ENCODE measurements at places on chromosomes 2 and 18.

DNA sequence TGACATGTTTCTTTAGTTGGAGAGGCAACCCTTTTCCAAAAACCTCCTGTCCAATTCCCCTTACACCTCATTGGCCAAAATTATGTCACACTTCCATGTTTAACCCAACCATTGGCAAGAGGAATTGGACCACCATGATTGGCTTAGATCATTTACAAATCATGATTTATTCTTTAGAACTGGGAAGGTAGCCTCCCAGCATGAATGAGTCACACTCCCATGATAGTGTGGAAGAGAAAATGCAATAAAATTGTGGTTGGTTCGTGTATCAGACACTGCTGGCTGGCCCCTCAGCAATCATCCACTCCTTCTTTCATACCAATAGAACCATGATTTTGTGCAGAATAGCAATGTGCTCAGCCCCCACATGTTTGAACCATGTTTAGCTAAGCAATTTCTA lies 156.6 kb upstream of the ACVR2A start:
- no peak for DNase-seq

GRCh38 chr2:237012577-237013267 lies 73.0 kb upstream of the COPS8 start:
- no peak for DNase-seq

DNA sequence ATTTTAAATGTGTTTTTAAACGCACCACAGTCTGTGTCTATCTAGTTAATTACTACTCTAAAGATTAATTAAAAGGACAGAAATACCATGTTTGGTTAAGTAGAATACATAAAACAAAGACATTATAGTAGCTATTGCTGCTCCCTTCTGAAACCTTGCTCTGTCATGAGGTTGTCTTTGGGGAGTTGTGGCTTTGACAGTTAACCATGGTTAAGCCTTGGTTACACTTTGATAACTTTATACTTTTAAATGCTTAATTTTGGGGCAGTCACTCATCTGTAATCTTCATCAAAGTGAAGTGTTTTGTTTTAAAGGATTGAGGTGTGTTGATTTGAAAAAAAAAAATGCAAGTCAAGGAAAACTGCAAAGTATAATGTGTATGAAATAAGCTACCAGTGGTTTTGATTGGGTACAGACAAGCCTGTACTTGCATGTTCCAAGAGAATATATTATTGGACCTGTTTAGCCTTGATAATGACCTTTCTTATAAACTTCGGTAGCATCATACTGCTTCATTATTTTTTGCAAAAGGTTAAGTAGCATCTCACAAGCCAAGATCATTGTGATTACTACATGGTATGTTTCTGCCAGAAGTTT lies 29.8 kb upstream of the TBR1 start:
- no peak for DNase-seq

- no peak for DNase-seq
Measured at GRCh38 chr2:172722481-172722880, 13.2 kb upstream of the RAPGEF4 start.

DNA sequence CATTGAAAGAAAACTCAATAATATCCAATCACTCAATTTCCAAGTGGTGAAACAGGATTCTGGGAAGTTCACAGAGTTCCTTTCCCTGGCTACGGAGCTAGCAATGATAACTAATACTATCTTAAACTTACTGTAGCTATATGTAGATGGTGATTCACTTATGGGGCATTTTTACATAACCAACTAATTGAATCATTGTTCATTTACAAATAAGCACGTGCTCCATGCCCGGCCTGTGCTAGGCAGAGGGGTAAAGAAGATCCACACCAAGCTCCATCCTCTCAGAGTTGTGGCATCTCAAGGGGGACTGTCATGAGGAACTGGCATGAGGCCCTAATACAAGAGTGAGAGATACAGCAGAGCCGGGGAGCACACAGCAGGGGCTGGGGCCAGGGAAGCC lies 176.3 kb downstream of the ANKRD30B start:
- no peak for DNase-seq

DNA sequence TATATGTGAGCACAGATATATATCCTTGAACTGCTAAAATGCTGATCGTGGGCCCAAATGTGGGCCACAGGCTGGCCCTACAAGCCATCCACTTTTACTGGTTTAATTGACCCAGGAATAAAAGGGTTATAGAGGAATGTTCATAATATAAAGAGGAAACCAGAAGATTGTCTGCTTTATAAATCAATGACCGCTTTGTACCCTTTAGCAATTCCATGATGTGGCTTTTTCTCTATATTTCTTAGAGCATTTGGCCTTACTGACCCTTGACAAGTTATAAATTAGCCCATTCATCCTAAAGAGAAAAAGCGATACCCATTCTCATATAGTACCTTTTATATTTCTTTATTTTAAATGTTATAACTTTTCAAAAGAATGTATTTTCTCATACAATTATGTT lies 87.1 kb upstream of the ITGA4 start:
- DNase-seq = no peak

All from hematopoietic multipotent progenitor cell treated with erythropoietin and hydrocortisone succinate and interleukin-3 and kit ligand, for 8 days (in vitro differentiated cells).